ENCODE measurements at places on chromosomes 1 and 21. TPM values are rescaled to one million over a fixed set of nuclear protein-coding genes. Genes with fewer than 3 reads are reported as not detected.

The HEATR1 gene
- 24.9 TPM for total RNA-seq

The RNU1-4 gene
- total RNA-seq = under 0.01 TPM

The CAPZB gene
- 130 TPM for total RNA-seq

The ATPAF1 gene
- total RNA-seq = 33.7 TPM

The RUNX3 gene
- not detected for total RNA-seq

The GLIS1 gene
- total RNA-seq = 0.43 TPM

The SLC44A5 gene
- total RNA-seq = 0.26 TPM

The KRTAP12-3 gene
- total RNA-seq = not detected

The NTNG1 gene
- 11.2 TPM for total RNA-seq

The FCAMR gene
- not detected for total RNA-seq

The OLFML2B gene
- total RNA-seq = 3.4 TPM

The NUF2 gene
- 1.1 TPM for total RNA-seq

The AIM2 gene
- not detected for total RNA-seq

The MSTO1 gene
- total RNA-seq = 15.6 TPM

The MAST2 gene
- 15.2 TPM for total RNA-seq

The DNASE2B gene
- total RNA-seq = not detected

The ATP1A2 gene
- 1.8 TPM for total RNA-seq

The TTC3 gene
- total RNA-seq = 139 TPM

The DDR2 gene
- 158 TPM for total RNA-seq

The TRIM63 gene
- total RNA-seq = not detected

The OR2T29 gene
- total RNA-seq = not detected

The PHACTR4 gene
- total RNA-seq = 8.7 TPM

The MYOM3 gene
- 0.12 TPM for total RNA-seq

The CTSS gene
- 0.85 TPM for total RNA-seq

The AMY1C gene
- not detected for total RNA-seq

The HFM1 gene
- total RNA-seq = 0.17 TPM

The SRGAP2C gene
- 16.1 TPM for total RNA-seq

The PROK1 gene
- not detected for total RNA-seq

The PPIE gene
- total RNA-seq = 38.7 TPM

The CREG1 gene
- 144 TPM for total RNA-seq
